ENCODE measurements at places on chromosomes 2 and 18.

- no peak for DNase-seq
These were observed 169.6 kb upstream of the HAAO start for GRCh38 chr2:42961961-42962360.

- DNase-seq, result no peak
These were observed 288.7 kb downstream of the MBD2 start for GRCh38 chr18:53935803-53936202.

GRCh38 chr2:200689115-200689514 lies 103.3 kb downstream of the AOX1 start:
- no peak for DNase-seq

- no peak for DNase-seq
These were observed 679.3 kb downstream of the ZEB2 start for GRCh38 chr2:143840601-143841000.

DNA sequence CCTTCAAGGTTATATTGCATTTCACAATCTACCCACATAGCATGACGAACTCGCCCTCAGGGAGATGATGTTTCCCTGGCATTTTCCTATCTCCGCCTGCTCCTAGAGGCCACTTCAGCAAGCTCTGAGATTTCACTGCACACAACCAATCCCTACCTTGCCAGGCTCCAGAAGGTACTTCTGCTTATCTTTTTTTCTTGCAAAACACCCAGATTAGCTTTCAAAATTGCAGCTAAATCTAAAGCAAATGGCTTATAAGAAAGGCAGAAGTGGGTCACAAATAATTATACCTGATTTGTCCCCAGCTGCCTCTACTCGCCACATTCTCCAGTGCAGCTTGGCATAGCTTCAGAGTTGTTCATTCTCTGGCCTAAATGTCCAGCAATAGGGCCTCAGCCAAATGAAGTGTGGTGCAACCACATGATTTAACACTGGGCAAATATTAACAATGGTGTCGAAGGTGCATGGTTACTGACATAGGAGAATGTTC lies 32.4 kb upstream of the MRPL19 start:
- no peak for DNase-seq

- no peak for DNase-seq
These were observed 31.8 kb downstream of the ATP9B start for GRCh38 chr18:79100944-79101343.

GRCh38 chr2:200185628-200186000 lies 120.9 kb upstream of the SPATS2L start:
- DNase-seq, result no peak

DNA sequence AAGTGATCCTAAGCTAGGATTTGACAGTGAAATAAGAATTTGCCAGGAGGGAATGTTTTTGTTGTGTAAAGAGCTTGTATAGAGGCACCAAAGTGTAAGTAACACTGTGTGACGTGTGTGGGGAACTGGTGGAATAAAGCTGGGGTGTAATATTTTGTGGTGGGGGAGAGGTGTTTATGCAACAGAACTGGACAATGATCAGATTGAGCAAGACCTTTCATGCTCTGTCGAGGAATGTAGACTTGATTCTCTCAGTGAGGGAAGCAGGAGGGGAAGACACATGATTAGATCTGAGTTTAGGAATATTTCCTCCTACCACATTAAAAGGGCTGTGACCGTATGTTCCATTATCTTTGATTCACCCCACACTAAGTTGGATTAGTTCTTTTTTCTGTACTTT lies 43.6 kb downstream of the EFEMP1 start:
- DNase-seq, result no peak

Measured in prostate gland (tissue), 2 donors.